Muscle of leg (tissue), 16 donors: ENCODE measurements at places on chromosomes 12 and 14.
A peak's percentile ranks its signal among the peaks of the same experiment; 100 is the strongest.

DNA sequence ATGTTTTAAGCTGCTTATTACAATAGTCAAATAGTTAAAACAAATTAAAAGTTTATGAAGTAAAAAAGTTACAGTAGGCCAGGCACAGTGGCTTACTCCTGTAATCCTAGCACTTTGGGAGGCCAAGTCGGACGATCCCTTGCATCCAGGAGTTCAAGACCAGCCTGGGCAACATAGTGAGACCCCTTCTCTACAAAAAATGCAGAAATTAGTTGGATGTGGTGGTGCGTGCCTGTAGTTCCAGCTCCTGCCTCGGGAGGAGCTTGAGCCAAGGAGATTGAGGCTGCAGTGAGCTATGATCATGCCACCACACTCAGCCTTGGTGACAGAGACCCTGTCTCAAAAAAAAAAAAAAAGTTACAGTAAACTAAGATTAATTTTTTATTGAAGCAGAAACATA is 142.6 kb downstream of the MIPOL1 start:
- no peaks in the 10 kb centered on the region for H3K4me1 ChIP-seq
- H3K4me3 ChIP-seq = no peak overlapping the region
- DNase-seq = no peak
- no peaks in the 10 kb centered on the region for H3K27me3 ChIP-seq
- no peak overlapping the region for H3K27ac ChIP-seq

GRCh38 chr14:42664190-42664589 is 1057.5 kb downstream of the LRFN5 start:
- H3K27me3 ChIP-seq = no peaks in the 10 kb centered on the region
- no peaks in the 10 kb centered on the region for H3K4me1 ChIP-seq
- no peak for DNase-seq

DNA sequence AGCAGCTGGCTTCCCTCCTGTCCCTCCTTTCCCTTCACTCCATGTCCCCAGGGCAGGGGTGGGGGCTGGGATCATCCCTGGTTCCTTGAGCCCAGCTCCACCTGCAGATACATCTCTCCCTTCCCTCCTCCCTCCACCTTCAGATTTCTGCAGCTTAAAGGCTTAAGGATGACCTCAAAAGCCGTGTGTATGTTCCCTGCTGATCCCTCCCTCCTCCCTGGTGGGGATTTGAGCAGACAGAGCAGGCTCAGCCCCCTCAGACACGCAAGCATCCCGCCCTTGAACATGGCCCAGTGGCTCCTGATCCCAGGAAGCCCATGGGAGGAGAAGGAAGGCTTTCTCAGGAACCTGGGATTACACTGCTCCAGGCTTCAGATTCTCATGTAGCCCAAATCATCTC is 82.9 kb upstream of the RIN3 start:
- peak overlapping the region; percentile 31 for H3K27ac ChIP-seq
- no peak overlapping the region for H3K4me3 ChIP-seq
- H3K4me1 ChIP-seq = peaks cover 32% of the 10 kb centered on the region
- no peaks in the 10 kb centered on the region for H3K27me3 ChIP-seq
- H3K36me3 ChIP-seq = no peaks in the 10 kb centered on the region
- DNase-seq = peak; percentile 43

GRCh38 chr12:84810611-84811010 is 102.0 kb downstream of the SLC6A15 start:
- no peaks in the 10 kb centered on the region for H3K36me3 ChIP-seq
- no peaks in the 10 kb centered on the region for H3K27me3 ChIP-seq
- no peak overlapping the region for H3K27ac ChIP-seq
- no peaks in the 10 kb centered on the region for H3K4me1 ChIP-seq
- no peak overlapping the region for H3K4me3 ChIP-seq

- peaks cover 20% of the 10 kb centered on the region for H3K27me3 ChIP-seq
- H3K4me1 ChIP-seq = peaks cover 8% of the 10 kb centered on the region
- peak overlapping the region; percentile 52 for H3K4me3 ChIP-seq
Observed at GRCh38 chr12:39144613-39145061, 239.2 kb upstream of the CPNE8 start.

- H3K4me3 ChIP-seq = no peak overlapping the region
- no peak overlapping the region for H3K27ac ChIP-seq
- peaks cover 90% of the 10 kb centered on the region for H3K27me3 ChIP-seq
- H3K4me1 ChIP-seq = peaks cover 18% of the 10 kb centered on the region
- no peaks in the 10 kb centered on the region for H3K36me3 ChIP-seq
- DNase-seq = no peak
Observed at GRCh38 chr14:36524220-36524837, 4.3 kb upstream of the NKX2-1 start.

DNA sequence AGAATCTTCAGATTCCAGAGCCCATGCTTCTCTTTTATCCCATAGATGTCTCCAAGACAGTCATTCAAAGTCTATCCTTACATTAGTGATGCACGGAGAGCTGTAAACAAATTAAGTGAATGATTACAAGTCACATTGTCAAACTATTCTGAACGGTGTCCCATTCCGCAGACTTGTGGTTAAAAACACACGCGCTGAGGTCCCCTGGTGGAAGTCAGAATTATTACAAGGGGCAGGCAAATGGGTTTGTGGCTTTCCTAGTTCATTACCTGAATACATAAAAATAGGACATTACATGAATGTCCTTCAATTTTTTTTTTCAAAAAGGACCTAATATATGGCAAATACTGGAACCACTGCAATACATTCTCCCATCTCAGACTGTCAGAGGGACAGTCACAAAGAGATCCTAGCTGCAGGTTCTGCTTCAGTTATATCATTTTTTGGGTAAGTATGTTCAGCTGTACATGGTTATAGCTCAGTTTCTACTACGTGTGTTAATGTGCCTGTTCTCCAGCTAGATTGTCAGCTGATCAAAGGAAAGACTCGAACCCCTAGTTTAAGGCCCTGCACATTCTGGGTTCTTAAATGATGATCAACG is 53.1 kb upstream of the STON2 start:
- no peaks in the 10 kb centered on the region for H3K27me3 ChIP-seq
- no peak overlapping the region for H3K27ac ChIP-seq
- peaks cover 32% of the 10 kb centered on the region for H3K4me1 ChIP-seq
- no peak overlapping the region for H3K4me3 ChIP-seq
- no peaks in the 10 kb centered on the region for H3K36me3 ChIP-seq
- DNase-seq = peak; percentile 79

DNA sequence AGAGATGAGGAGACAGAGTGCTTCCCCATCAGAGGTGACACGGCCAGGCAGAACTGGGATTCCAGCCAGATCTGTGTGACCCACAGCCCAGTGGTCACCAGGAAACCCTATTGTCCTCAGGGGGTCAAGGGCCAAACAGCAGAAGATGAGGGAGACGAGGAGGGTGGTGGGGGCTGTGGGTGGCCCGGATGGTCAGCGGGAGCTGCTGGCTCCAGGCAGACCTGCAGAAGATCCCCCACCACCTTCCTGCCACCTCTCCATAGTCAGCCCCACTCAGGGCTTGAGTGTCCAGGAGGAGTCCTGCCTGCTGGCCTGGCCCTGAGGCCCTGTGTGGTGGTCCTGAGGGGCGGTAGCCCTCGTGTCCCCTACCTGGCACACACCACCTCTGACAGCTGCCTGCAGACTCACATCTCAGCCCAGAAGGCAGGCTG is 136.8 kb downstream of the CALM1 start:
- no peak overlapping the region for H3K27ac ChIP-seq
- peaks cover 5% of the 10 kb centered on the region for H3K36me3 ChIP-seq
- H3K4me3 ChIP-seq = no peak overlapping the region

- no peaks in the 10 kb centered on the region for H3K4me1 ChIP-seq
- no peaks in the 10 kb centered on the region for H3K27me3 ChIP-seq
- no peak overlapping the region for H3K27ac ChIP-seq
- H3K4me3 ChIP-seq = no peak overlapping the region
- no peaks in the 10 kb centered on the region for H3K36me3 ChIP-seq
Observed at GRCh38 chr12:73124480-73124879, 852.3 kb downstream of the TRHDE start.

DNA sequence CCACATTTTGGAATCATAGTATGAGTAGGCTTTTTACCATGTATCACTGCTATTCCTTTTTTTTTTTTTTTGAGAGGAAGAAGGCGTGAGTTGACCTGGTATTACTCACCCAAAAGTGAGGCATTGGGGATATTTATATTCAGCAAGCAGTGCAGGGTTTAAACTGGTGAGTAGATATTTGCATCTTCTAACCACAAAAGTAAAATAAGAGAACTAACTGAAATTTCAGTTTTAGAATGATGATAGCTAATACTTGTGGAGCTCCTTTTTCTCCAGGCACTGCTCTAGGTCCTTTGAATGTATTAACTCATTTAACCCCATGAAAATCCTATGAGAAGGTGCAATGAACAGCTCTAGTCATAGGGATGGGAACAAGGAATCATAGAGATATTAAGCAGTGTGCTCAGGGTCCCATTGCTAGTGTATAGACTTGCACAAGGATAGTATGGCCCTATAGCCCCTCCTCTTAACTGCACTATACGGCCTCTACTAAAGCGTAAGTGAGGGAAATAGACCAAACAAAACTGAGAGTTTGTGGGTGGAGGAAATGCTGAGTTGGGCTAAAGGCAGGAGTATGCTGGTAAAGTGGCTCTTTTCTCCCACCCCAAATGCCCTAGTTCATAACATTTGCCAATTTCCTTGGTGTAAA is 104.3 kb upstream of the MAX start:
- DNase-seq = no peak
- no peak overlapping the region for H3K27ac ChIP-seq
- no peaks in the 10 kb centered on the region for H3K4me1 ChIP-seq
- no peaks in the 10 kb centered on the region for H3K36me3 ChIP-seq

DNA sequence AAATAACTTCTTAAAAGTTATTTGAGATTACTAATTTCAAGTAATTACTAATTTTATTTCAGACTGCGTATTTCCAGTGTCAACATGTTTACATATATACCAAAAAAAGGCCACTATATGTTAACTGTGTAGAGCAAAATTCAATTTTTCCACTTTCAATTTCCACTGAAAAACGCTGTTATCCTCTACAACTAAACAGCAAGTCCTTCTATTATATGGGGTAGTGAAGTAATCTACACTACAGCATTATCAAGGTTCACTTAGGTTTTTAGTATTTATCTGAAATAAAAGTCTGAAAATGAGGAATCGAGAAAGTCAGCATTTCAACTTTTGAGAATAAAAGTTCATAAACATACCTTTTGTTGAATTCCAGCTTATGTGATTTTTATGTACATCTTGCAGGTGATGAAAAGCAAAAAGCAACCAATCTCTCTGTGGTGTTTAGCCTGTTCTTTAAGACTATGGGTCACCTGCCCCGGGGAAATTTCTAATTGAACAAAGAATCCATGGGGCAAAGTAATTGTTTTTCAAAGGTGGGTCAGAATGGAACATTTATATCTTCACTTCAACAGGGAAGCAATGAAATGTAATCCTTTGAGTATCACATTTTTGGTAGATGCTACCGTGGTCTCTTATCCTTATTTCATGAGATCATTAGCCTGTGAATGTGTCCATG is 3.3 kb downstream of the BTG1 start:
- H3K4me3 ChIP-seq = peak overlapping the region; percentile 88
- no peak for DNase-seq
- H3K27me3 ChIP-seq = no peaks in the 10 kb centered on the region
- H3K36me3 ChIP-seq = peaks cover 8% of the 10 kb centered on the region

- no peaks in the 10 kb centered on the region for H3K4me1 ChIP-seq
- H3K27me3 ChIP-seq = no peaks in the 10 kb centered on the region
- H3K27ac ChIP-seq = no peak overlapping the region
- no peaks in the 10 kb centered on the region for H3K36me3 ChIP-seq
- H3K4me3 ChIP-seq = no peak overlapping the region
- DNase-seq = no peak
Observed at GRCh38 chr12:5549011-5549410, 117.1 kb downstream of the NTF3 start.

DNA sequence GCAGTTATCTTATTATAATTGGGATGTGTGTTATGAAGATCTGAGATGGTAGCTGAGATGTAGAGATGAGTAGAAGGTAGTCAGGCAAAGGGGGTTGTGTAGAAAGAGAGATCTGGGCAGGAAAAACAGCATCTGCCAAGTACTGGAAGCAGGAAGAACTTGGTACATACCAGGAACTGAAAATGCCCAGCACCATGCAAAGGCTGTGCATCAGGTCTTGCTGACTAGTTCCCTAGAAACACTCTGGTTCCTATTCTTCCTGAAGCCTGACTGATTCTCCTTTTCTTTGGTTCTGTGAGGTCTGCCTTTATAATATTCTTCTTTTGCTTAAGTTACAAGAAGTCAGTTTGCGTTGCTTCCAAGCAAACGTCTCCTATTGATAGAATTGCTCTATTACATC is 6.7 kb upstream of the NFATC4 start:
- DNase-seq = peak; percentile 42
- H3K4me3 ChIP-seq = no peak overlapping the region
- H3K4me1 ChIP-seq = peaks cover 11% of the 10 kb centered on the region
- no peak overlapping the region for H3K27ac ChIP-seq
- H3K27me3 ChIP-seq = peaks cover 2% of the 10 kb centered on the region

DNA sequence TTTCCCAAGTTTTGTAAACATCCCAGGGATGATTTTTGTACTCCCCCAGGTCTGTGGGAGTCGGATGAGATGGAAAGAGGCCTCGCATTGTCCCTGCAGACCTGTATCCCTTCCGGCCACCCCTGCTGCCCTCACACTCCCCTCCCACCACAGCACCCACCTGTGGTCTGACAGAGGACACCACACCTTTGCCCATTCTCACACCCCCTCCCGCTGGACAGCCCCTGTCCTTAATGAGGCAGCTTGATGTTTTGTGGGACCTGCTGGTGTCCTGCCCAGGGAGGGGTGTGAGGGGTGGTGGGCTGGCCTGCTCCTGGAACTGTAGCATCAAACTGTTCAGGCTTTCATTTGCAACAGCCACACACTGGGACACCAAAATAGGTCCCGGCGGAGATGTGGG is 71.3 kb downstream of the EID3 start:
- H3K4me3 ChIP-seq = no peak overlapping the region
- DNase-seq = no peak
- no peaks in the 10 kb centered on the region for H3K36me3 ChIP-seq
- no peaks in the 10 kb centered on the region for H3K4me1 ChIP-seq
- peaks cover 6% of the 10 kb centered on the region for H3K27me3 ChIP-seq

DNA sequence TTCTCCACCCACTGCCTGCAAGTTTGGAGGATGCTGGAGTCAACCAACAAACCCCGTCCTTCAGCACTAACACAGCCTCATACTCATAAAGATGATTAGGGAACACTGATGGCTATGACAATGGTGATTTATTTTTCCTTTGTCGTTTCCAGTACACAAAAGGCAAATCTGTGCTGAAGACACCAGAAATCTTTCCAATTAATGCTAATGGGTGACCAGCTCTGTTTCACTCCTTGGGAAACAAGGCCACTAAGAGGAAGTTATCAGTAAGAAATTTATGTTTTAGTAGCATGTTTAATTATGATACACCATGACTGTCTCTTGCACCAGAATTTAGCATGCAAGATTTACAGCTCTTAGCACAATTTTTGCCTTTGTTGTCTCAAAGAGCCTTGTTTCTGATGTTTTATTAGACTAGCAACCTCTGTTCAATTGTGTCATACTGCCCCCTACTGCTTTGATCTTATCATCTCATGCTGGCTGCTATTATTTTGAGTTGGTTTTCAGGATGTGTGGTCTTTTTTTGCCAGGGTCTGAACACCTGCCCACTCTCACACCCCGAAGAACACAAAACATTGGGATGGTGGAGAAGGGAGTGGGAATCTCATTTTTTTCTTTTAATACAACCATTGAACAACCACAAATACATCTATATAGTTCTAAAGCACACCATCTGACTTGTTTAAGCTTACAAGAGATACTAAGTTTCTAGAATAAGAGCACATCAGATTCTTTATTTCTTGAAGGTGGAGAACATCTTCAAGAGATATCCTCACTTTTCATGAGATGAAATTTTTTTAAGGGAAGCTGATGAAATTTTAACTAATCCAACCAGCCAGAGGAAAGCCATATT is 160.9 kb downstream of the SPTSSA start:
- DNase-seq = peak; percentile 65
- no peak overlapping the region for H3K4me3 ChIP-seq
- H3K36me3 ChIP-seq = no peaks in the 10 kb centered on the region
- H3K27ac ChIP-seq = no peak overlapping the region
- H3K27me3 ChIP-seq = no peaks in the 10 kb centered on the region
